ENCODE measurements at places on chromosomes 6 and 20.

DNA sequence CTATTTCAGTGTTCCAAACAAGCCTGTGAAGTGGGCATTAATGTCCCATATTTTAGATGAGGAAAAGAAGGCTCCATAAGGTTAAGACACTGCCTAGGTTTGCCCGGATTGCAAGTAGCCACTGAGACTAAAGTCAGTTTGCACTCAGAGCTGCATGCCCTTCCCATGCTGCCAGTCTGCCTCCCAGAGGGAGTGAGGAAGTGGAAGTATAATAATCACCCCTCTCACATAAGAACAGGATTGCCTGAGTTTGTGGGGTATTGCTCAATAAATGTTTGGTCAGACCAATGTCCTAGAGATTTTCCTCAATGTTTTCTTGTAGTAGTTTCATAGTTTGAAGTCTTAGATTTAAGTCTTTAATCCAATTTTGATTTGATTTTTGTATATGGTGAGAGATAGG lies 43.9 kb upstream of the CLIC5 start:
- DNase-seq: no peak

DNA sequence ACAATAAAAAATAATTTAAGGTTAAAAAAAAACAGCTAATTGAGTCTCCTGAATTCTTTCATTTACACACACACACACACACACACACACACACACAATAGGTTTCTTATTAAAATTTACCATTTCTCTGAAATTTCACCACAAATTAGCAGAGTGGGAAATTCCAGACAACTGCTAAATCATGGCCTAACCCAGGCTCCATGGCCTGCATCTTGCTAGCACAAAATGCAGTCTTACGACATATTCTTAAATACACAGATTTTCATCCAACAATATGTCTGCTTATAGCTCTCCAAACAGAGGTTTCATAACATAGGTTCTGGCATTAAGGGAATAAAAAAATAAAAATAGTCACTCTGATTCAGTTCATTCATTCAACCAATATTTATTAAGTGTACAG lies 46.9 kb downstream of the SOD2 start:
- no peak for DNase-seq

GRCh38 chr6:163438298-163438939 lies 23.9 kb downstream of the QKI start:
- DNase-seq: no peak

DNA sequence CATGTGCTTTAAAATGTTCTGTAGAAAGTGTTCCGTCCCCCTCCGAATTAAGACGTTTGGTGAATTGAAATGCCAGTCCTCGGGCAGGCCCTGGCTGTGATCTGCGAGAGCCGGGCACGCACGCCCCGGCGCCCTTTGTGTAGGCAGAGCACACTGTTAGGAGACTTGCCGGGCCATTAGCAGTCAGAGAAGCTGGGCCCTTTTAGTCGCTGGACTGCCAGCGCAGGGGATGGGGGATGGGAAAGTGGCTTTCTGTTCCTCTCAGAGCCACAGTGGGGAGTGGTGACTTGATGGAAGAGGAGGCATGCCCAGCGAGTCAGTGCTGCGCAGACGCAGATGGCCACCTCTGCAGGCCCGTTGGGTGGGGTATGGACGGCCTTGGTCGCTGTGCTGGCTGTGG lies 2.2 kb downstream of the PPP1R3G start:
- DNase-seq: no peak

DNA sequence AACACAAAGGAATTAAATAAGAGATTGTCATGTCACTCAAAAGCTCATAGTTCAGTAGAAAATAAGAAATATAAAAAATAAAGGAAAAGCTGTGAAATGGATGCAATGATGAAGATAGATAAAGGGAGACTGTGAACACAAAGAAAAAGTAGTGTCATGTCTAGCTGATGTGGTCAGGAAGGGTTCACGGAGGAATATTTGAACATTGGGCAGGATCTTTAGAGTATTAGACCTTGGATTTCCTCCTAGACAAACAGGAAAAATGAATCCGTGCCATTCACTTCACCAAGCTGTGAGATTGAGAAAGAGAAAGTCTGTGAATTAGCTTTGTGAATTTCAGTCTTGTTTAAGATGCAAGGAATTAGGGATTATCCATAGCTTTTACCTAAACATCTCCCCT lies 414.4 kb upstream of the PLCB4 start:
- no peak for DNase-seq

DNA sequence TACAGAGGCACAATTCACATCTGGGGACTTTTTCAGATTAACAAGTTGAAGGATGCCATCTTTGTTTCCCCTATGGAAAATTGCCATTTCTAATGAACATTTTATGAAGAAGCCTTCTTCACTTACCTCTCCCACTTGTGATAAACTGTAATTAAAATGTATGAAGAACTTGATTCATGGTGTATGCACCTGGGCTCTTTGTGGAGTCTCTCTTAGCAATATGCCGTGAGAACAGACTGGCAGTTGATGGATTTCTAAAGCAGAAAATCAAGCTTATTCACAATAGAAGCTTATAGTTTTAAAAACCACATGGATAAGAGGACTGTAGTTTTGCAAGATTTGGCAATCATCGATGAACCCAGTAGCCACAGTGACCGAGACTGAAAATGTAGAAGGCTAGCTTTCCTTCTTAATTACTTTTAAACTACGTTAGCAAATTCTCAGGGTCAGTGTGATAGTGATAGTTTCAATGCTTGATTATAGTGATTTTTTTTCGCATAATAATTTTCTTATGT lies 270.6 kb downstream of the PRL start:
- no peak for DNase-seq

DNA sequence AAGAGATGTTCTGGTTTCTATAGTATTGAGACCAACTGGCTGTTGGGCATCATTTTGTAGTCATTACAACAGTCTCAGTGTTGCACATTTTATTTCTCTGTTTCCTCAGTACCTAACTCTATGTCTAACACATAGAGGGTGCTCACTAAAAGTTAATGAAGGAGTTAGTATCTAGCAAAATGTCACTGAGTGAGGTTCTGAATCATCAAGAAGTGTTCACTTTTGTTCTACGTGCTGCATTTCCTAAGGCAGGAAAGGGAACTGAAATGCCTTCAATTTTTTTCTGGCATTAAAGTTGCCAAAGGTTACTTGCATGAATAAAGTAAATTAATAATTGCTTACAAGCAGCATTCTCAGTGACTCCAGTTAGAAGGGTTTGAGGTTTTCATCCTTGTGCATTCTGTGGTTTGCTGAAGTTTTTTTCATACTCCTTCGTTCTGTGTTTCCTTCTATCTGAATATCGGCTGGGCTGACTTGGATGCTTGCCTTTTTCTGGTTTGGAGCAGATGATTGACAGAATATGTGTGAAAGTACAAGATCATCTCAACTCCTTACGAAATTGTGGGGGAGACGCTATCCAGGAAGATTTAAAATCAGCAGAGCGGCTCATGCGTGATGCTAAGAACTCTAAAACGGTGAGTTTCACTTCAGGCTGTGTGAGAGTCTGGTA lies 114.5 kb upstream of the SCGN start:
- DNase-seq: no peak

- DNase-seq: no peak
These were observed 164.0 kb downstream of the FARS2 start for GRCh38 chr6:5425267-5425666.

GRCh38 chr6:34032856-34033255 lies 113.0 kb downstream of the GRM4 start:
- no peak for DNase-seq

GRCh38 chr6:1088492-1089001 lies 223.4 kb upstream of the FOXQ1 start:
- no peak for DNase-seq

- DNase-seq: no peak
These were observed 35.6 kb upstream of the ZBP1 start for GRCh38 chr20:57655809-57656155.

DNA sequence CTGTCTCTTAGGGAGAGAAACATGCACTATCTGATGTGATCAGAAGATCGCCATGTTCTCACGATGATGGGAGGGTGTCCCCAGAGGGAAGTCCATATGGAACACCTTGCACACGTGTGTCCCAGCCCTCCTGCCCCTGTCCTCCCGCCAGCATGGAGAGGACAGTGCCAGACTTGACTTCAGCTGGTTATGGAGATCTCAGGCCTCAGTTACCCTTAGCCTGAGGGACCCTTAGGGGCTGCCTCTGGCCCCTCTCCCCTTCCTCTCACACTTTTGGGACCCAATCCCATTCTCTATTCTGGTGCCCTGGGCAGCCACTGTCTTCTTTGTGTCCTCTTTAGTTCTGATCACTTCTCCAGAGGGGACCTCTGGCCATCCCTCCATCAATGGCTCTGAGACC lies 1.6 kb downstream of the TREML4 start:
- DNase-seq: no peak

GRCh38 chr6:124148236-124148957 lies 344.7 kb downstream of the NKAIN2 start:
- DNase-seq: no peak

DNA sequence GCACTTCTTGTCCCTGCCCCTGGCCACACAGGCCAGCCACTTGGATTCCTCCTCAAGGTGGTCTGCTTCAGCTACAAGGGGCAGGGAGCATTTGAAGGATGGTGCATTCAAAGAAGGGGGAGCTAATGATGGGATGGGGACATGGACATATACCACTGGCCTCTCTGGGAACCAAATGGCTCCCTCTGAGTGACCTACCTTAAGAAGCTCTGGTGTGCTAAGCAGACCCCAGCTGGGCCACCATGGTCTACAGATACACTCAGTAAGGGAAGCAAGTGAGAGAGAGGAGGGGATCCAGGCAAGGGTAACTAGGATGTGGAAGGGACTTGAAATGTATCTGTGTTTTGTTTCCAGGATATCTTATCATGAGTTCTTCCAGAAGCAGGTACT lies 62.4 kb downstream of the TTI1 start:
- DNase-seq: no peak

DNA sequence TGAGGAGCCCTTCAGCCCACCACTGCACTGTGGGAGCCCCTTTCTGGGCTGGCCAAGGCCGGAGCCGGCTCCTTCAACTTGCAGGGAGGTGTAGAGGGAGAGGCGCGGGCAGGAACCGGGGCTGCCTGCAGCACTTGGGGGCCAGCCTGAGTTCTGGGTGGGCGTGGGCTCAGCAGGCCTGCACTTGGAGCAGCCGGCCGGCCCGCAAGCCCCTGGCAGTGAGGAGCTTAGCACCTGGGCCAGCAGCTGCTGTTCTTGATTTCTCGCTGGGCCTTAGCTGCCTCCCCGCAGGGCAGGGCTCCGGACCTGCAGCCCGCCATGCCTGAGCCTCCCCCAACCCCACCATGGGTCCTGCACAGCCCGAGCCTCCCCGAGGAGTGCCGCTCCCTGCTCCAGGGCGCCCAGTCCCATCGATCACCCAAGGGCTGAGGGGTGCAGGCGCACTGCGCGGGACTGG lies 101.7 kb upstream of the ADGRB3 start:
- no peak for DNase-seq

GRCh38 chr6:116405652-116406356 lies 35.1 kb downstream of the DSE start:
- no peak for DNase-seq

- no peak for DNase-seq
These were observed 241.1 kb downstream of the TENT5A start for GRCh38 chr6:81511423-81511822.

DNA sequence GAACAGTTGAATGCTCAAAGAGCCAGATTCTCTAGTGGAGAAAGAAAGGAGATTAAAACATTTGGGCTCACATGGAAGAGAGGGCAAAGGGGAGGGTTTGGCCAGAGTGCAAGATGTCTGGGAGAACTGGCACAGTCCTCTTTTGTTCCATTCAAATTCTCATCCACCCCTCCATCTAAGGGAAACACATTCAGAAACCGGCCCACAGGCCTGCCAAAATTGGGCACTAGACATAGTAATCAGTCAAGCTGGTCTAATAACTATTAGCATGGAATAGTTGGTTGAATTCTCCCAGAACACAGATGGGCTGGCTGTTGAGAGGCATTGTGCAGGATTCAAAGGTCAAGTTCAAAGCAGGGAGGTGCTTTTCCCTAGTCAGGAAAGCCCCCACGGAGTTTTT lies 341.4 kb upstream of the IRAK1BP1 start:
- DNase-seq: no peak

DNA sequence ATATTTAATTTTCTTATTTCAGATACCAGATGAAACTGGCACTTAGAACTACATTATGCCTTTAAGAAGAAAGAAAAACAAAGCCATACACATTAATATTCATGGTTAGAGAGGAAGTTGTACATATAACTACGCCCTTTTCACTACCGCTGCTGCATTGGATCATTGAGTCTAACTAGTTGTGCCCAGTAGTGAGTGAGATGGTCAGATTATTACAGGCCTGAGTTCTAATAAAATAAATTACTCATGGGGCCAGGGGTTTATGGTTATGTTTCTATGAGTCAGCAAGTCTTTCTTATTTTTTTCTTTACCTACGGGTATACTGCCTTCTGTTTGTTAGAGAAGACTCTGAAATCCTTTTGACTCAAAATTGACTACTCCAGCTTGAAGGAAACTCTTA lies 11.5 kb downstream of the RIOK1 start:
- DNase-seq: no peak

GRCh38 chr20:23752019-23752418 lies 1.3 kb upstream of the CST1 start:
- no peak for DNase-seq

DNA sequence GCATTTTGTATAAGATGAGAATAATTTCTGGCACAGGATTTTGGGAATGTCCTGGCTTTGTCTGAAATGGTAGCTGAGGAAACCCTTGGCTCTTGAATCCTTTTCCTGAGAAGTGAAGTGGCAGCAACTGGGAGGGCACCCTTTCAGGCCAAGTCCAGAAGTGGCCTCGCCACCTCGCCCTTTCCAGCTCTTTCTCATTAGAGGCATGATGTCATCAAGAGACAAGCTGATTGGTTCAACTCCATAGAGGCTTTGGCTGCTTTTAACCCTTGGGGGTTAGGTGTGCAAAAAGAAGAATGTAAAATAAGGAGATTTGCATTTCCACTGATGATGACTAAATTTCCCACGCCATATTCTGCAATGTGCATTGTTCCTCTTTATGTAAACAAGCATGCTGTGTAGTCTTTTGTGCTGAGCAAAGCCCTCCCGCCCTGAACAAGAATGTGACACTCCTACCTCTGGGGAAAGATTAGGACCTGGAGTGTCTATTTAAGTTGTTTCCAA lies 116.5 kb downstream of the TCP11 start:
- no peak for DNase-seq

GRCh38 chr6:151351146-151351700 lies 40.1 kb downstream of the ZBTB2 start:
- no peak for DNase-seq

- DNase-seq: no peak
These were observed 144.6 kb upstream of the BMP5 start for GRCh38 chr6:56019973-56020372.

GRCh38 chr6:31617010-31617409 lies 2.0 kb downstream of the AIF1 start:
- DNase-seq: no peak

GRCh38 chr6:9862603-9863167 lies 552.2 kb downstream of the TFAP2A start:
- no peak for DNase-seq

GRCh38 chr6:45592991-45593390 lies 215.3 kb upstream of the SUPT3H start:
- DNase-seq: no peak

- no peak for DNase-seq
These were observed 26.5 kb downstream of the HIVEP2 start for GRCh38 chr6:142918339-142919042.

Measured in activated naive CD4-positive, alpha-beta T cell treated with anti-CD3 and anti-CD28 coated beads, Interleukin-2, amount 50 U/mL, for 16 hours (primary cell).